ENCODE measurements at places on chromosomes 16 and 17.
A peak's percentile ranks its signal among the peaks of the same experiment; 100 is the strongest.

DNA sequence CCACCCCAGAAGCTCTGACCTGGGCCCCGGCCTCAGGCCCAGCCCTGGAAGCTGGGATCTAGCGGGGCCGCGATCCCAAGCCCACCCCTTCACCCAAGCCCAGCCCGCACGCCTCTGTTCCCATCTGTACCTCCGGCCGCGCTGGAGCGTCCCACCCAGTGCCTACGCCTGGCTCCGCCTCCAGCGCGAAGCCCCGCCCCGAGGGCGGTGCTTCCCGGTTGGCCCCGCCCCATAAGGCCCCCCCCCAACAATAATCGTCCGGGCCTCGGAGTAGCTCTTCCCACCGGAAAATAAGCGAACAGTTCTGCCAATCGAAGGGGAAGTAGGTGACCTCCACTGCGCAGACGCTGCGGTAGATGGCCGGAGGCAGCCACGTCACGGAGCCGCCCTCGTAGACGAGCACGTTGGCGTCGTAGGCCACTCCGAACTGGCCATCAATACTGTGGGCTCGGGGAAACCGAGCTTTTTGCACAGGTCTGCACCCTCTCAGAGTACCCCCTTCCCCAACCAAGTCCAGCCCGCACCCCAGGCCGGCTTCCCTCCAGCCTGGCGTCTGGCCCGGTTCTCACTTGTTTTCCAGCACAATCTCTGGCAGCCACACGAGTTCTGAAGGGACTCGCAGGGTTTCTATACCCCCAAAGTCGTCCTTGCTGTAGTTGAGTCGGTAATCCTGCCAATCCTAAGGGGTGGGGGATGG, 1.1 kb downstream of the CHRNE start:
- DNase-seq, result peak; percentile 88

- DNase-seq, result peak; percentile 78
Observed at GRCh38 chr16:48156790-48157209, 1.0 kb upstream of the ABCC12 start.

- no peak for DNase-seq
Observed at GRCh38 chr17:50365649-50366393, 7.2 kb downstream of the MRPL27 start.

DNA sequence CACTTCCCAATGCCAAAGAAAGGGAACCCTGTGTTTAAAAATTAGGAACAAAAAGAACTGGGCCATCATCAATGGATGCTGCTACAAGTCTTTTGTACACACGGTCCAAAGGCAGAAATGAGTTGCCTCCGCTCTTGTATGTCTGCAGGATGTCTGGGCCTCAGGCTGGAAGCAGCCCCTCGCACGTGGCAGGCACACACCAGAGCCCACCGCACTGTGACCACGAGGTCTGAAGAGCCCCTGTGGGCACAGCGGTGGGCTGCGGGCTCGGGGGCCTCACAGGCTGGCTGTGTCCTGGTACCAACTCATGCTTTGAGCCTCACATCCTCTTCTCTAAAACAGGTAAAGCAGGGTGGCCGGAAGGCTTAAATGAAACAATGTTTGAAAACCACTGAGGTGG, 309.3 kb downstream of the C16orf95 start:
- DNase-seq, result no peak

GRCh38 chr17:59627770-59628171, 8.1 kb downstream of the CLTC start:
- DNase-seq, result peak; percentile 20

GRCh38 chr17:22461460-22462145, 769.3 kb downstream of the KCNJ18 start:
- DNase-seq, result no peak

- no peak for DNase-seq
Observed at GRCh38 chr17:35778641-35779196, 16.7 kb downstream of the MMP28 start.

- peak; percentile 19 for DNase-seq
Observed at GRCh38 chr16:303760-304505, 21.0 kb downstream of the PDIA2 start.

DNA sequence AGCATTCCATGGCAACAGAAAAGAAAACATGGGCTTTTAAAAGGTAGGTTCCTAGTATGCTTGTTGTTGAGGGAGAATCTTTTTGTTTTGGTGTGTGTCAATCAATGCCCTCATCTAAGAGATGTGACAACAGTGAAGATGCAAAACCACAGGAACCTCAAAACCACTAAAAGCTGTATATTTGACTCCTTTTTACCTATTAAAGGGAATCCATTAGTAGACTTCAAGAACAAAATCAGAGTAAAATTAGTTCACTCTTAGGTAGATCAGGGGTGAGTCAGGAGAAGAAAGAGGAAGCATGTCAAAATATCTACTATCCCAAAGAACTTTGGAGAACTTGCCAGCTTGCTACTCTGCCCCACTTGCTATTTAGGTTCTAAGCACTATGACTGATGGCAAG, 89.1 kb downstream of the CDK5R1 start:
- DNase-seq, result no peak

DNA sequence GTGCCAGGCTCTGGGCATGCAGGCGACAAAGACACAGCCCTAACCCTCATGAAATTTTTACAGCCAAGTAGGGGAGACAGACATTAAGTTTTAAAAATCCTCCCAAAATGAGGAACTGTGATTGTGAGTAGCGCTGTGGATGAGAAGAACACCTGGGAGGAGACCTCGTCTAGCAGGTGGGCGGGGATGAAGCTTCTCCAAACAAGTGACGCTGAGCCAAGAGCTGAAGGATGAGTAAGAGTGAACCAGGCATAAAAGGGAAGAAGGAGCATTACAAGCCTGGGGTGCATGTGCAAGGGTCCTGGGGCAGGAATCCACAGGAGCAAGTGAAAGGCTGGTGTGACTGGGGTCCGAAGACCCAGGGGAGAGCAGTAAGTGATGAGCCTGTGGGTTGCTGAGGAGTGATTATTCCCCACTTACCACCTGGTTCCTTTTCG, 149.4 kb upstream of the HS3ST2 start:
- DNase-seq, result no peak

DNA sequence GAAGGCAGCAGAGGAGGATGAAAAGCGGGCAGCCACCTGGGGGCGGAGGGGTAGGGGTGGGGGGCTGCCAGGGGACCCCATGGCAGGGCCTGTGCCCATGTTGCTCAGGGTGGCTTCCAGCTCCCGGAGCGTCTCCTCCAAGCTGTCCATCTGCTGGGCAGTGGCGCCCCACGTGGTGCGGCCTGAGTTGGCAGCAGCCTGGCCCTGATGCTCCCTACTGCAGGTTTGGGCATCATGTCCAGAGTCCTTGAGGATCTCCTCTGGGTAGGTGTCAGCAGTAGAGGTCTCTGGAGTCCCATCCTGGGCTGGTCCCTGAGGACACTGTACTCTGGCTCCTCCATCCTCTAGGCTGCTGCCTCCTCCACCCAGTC, 60.9 kb downstream of the SRCIN1 start:
- no peak for DNase-seq

GRCh38 chr17:8417806-8418205, 17.9 kb upstream of the NDEL1 start:
- peak; percentile 33 for DNase-seq

DNA sequence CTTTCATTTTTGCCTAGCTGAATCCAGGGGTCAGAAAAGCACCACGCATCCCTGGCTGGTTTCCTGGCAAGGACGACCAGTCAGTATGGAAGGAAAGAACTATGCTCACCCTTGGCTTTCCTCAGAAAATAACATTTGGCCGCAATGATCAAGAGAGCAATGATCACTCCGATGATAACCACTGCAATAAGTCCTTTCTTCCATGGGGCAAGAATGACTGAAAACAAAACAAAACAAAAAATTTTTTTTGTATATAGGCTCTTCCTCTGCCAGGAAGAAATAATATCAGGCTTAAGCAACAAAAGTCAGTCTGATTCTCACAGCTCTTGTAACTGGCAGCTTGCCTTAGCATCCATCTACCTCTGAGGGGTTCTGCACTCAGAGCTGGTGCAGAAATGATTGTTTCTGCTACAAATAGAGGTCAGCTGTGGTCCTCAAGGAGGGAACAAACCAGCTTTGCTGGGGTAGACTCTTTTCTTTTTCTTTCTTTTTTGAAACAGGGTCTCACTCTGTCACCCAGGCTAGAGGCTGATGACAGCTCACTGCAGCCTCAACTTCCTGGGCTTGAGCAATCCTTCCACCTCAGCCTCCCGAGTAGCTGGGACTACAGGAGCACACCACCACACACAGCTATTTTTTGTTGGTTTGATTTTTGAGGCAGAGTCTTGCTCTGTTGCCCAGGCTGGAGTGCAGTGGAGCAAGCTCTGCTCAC, 35.7 kb downstream of the PECAM1 start:
- peak; percentile 67 for DNase-seq

DNA sequence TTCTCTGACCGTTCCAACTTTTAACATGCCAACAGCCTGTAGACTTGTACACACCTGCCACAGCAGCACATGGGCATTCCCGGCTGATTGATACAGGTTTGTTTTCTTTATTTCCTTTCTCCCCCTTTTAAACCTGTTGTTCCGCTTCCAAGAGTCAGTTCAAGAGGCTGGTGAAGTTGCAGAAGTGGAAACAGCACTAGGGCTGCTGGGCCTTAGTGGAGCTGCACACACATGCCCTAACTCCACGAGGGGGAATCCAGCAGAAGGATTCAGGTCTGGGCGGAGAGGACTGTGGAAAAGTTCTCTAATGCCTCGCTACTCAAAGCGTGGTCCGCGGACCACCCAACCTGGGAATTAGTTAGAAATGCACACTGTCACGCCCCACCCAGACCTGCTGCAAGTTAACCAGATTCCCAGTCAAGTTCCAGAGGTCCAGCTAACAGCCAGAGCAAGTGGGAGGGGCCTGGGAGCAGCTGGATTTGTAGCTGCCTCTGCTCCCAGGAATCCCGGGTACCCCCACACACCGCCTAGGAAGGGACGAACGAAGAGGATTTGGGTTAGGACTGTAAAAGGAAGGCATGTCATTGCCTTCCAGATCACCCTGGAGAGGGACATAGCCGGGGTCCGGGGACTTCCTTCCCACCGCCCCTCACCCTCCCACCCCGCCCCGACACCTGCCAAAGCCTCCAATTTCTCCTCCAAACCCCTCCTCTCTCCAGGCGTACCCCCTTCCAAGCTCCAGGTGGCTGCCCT, 542 bp downstream of the SLC39A11 start:
- DNase-seq, result peak; percentile 12

GRCh38 chr17:52827526-52827925, 669.0 kb upstream of the CA10 start:
- DNase-seq, result peak; percentile 7

DNA sequence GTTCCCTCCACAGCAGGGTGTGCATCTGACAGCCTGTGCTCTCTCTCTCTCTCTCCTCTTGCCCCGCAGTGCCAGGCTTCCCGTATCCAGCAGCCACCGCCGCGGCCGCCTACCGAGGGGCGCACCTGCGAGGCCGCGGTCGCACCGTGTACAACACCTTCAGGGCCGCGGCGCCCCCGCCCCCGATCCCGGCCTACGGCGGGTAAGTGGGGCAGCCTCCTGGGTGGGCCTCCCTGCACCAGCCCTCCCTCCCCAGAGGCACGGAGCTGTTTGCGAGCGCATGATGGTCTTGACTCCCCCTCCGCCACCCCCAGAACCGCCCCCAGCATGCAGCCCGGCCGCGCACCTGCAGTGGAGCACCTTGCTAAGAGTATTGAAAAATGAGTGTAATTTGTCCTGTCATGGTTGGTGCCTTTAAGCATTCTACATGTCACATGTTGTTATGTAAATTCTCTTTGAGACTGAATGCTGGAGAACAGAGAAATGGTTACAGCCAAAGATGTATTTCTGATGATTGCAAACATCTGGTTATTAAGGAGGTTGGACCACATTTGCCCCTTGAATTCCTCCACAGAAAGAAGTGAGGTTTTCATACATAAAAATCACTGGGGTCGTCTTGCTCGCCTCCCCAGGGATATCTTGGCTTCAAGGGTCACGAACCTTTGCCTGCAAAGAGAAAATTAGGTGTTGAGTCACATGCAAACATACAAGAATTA, 321.3 kb downstream of the RBFOX1 start:
- no peak for DNase-seq

DNA sequence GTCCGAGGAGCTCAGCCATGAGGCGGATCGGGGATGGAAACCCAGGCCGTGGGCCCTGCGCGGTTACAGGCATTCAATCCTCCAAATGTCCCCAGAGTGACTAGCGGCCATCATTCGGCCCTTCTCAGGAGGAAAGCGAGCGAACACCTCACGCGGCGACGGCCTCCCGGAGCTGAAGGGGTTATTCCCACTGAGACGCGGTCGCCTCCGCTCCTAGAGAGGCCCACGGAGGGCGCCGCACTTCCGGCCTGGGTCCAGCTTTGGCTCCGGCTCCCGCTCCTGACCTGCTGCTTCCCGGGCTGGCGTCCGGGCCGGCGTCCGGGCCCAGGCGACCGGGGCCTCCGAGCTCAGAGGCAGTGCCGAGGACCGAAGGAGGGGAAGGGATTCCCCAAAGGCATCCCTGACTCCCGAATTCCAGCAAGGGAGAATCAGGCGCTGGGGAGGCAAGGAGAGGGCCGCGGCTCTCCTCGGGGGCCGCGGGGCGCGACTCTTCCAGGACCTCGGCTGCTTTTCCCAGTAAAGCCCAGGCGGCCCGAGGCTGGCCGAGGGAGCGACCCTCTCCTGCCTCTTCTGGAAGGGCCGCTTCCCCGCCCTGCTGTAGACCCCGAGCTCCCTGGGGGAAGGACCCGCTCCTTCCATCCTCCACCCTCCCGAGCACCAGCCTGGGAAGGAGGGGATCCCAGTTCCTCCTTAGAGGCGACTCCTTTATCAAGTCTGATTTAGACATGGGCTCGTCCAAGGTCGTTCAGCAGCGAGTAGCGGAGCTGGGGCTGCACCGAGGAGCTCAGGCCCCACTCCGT, 18.6 kb upstream of the ZNF629 start:
- DNase-seq, result peak; percentile 74

DNA sequence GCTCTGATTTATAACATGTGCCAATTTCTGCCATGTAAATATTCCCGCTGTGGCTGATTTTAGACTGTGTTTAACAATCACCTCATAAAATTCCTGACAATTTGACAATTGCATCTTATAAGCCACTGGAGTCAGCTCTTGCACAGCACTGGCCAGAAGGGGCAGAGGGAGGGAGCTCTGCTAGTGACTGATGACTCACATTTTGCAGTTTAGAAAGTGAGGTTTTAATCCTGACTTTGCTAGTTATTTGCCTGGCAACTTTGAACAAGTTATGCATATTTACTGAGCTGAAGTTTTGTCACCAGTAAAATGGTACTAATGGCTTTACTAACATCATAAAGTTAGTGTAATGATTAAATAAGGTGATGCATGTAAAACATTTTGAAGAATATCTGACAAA, 452.3 kb downstream of the CNTNAP4 start:
- DNase-seq, result no peak

Measured in lung microvascular endothelial cell (primary cell).